Kasumi-1 (cell line): ENCODE measurements at places on chromosomes 12 and 14.

GRCh38 chr12:104519190-104520019 lies 62.7 kb downstream of the CHST11 start:
- peak; percentile 77 for DNase-seq

GRCh38 chr12:50401500-50402081 lies 906 bp downstream of the LARP4 start:
- DNase-seq = no peak

DNA sequence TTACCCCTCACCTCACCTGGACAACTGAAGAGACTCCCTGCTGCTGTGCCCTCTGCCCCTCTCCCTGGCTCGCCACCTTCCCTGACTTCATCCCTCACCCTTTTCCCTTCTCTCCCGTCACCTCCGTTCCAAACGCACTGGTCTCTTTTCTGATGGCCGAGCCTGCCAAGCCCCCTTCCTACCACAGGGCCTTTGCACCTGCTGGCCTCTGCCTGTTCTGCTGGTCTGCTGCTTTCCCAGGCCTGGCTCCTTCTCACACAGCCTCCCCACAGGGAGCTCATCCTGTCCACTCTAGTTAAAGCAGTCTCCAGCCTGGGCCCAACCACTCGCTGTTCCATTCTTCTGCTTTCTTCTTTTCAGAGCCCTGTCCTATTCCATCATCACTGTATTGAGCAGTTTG lies 34.6 kb downstream of the RBM19 start:
- no peak for DNase-seq

- no peak for DNase-seq
These were observed 196.2 kb downstream of the CHST11 start for GRCh38 chr12:104652910-104653309.

DNA sequence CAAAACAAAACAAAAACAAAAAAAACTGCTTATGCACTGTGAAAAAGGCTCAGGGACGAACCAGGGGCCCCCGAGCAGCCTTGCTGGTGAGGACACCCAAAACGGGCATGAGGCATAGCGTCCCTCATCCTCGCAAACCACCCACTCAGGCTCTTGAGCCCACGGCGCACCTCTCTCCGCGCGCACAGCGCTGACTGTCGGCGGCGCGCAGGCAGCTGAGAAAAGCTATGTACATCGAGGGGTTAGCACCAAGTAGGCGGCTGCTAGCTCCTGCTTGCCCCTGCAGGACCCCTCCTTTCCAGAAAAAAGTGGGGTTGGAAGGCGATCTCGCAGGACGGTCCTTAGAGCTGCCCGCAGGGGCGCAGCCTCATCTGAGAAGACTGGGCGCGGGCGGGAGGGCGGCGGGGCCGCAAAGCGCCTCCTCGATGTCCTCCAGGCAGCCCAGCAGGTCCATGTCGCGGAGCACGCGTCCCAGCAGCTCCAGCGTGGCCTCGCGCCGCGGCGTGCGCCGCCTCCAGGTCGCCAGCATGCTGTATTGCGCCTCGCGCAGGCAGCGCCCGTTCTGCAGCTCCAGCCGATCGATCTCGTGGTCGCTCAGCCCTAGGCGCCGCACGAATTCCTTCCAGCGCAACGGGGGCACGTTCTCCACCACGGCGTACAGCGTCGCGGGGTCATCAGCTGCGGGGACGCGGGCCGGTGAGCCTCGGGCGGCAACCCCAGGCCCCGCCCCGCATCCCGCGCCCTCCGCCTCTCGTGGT lies 12.8 kb downstream of the TNFRSF1A start:
- no peak for DNase-seq

DNA sequence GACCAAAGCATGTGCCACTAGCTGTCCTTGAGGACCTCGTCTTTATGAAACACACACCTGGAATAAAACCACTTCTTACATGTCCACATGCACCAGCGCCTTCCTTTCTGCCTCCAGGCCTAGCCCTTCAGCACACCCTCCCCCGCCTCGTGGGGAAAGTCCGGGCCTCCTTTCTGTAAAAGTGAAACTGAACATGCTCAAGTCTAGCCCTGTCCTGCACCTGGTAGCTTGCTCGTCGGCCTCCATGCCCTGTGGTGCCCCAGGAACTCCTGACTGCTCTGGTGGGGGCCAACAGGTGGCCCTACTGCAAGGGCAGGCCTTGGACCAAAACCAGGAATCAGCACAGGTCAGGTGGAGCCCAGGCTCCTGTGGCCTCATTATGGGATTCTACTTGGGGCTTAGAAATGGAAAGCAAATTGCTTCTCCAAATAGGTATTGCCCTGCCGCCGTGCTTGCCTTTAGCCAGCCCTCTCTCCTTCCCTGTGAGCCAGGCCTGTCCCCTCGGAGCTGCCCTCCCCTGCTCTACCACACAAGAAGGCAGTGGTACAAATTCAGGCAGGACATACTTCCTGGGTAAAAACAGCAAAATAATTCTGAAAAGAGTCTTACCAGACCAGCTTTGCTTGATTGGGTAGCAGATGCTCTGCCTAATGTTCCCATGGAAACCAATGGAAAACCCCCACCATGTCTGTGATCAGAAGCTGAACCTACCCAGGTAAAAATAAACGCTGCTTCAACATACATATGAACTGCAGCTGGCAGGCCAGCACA lies 43.5 kb downstream of the ERH start:
- no peak for DNase-seq

DNA sequence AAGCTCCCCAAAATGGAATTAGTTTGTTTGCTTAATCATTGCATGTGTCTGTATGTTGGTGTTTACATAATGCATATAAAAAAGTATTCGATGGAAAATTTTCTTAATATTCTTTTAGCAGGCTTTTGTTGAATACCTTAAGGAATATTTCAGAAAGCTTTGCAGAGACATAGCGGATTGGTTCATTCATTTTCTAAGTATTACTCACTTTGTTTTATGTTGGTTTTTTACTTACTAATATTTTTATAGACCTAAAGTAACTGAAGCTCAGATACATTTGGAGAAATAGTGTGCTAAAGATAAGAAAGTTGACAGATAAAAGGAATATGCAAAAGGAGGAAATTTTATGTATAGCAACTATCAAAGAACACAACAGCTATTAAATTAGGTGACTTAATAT lies 191.0 kb downstream of the ERC1 start:
- DNase-seq = no peak

- DNase-seq = peak; percentile 82
These were observed 378.7 kb downstream of the PRKD1 start for GRCh38 chr14:29548948-29549370.

- peak; percentile 6 for DNase-seq
These were observed 135.8 kb upstream of the PLXNC1 start for GRCh38 chr12:94012590-94012989.

DNA sequence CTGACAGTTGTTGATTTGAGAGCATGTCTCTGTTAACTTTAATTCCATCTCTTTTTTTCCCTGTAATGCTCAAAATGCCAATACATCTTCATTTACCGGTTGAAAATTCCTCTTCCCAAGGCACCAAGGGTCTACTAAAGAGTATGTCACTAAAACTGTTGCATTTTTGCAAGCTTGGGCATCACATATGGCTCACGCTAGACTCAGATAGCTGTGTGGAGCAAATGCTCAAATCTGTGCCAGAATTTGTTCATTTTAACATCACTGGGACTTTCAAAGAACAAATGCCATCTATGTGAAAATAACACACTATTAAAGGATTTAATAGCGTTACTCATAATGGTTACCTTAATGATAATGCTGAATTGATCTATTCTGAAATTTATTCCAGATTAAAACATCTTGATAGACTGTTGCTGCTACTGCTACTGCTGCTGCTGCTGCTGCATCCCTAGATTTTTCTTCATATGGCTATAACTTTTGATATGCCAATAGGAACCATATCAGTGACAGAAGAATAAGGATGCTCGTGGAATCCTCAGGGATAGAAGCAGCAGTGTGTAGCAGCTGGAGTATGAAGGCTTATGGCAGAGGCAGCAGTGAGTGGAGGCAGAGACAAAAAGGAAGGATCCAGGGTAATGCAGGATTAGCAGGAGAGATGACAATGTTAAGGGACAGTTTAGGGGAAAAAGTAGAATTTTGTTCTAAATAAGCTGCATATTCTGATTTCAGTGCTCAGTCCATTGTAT lies 57.3 kb downstream of the MGAT4C start:
- no peak for DNase-seq

DNA sequence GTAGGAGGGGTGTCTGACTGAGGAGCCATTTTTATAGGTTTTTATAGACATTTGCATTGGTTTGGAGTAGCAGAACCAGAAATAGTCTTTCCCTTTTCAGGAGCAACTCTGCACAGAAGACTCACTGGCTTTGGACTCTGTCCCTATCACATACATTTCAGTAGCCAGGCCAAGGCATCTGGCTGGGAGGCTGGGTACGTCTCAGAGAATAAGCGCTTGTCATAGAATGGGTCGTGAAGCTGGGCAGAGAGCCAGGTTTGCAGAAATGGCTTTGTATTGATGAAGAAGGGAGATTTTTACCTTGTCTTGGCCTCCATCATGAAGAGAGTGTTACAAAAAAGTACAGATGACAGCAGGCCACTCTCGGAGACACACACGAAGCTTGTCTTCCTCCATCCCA lies 98.6 kb downstream of the CACNA1C start:
- no peak for DNase-seq

DNA sequence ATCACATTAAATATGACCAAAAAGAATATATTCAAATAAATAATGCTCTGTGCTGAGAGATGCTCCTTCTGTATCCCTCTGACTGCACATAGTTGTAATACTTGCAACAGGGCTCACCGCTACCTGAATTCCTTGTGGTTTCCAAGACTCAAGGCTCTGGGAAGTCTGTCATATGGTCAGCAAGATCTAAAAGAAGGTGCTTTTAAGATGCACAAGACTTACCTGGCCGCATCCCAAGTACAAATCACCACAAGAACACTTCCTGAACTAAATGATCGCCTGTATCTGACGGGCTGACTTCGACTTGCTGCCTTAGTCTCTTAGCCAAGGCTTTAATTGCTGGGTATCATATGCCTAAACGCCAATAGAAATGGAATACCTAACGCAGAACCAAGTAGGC lies 67.2 kb downstream of the HECTD4 start:
- DNase-seq = no peak

GRCh38 chr12:5110345-5110744 lies 66.7 kb downstream of the KCNA5 start:
- no peak for DNase-seq

- DNase-seq = no peak
These were observed 717 bp downstream of the WNT10B start for GRCh38 chr12:48970702-48971334.

DNA sequence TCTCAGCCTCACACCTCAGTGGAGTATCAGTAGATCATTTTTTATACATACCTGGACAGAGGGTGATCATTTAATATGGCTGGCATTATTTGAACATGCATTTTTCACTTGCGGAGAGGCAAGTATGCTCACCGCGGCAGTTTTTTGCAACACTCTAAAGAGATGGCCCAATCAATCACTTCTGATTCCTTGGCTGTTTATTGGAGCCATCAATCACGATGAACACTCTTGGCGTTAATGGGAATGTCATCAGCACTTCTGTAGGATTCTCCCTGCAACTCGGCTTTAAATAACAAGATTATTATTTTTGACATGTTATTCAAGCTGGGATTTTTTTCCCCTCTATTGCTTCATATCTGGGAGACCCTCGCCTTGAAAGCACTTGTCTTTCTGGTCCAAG lies 46.9 kb upstream of the SLC24A4 start:
- DNase-seq = no peak
